ENCODE measurements at places on chromosomes 16 and 17. TPM values are rescaled to one million over a fixed set of nuclear protein-coding genes. Genes with fewer than 3 reads are reported as not detected.

The HID1 gene
- polyA plus RNA-seq = 26.6 TPM

The CCT6B gene
- polyA plus RNA-seq = 2.1 TPM

The KRTAP2-3 gene
- not detected for polyA plus RNA-seq

The CES2 gene
- polyA plus RNA-seq = 31.4 TPM

The NPIPB6 gene
- 2.7 TPM for polyA plus RNA-seq

The LGALS9B gene
- polyA plus RNA-seq = not detected

The TTYH2 gene
- 0.40 TPM for polyA plus RNA-seq

The HOXB3 gene
- polyA plus RNA-seq = not detected

The RNF222 gene
- polyA plus RNA-seq = not detected

The LITAF gene
- polyA plus RNA-seq = 0.31 TPM

The TBC1D10B gene
- 24.1 TPM for polyA plus RNA-seq

The TP53TG3 gene
- not detected for polyA plus RNA-seq

The CHST5 gene
- polyA plus RNA-seq = 2.7 TPM

The RFFL gene
- polyA plus RNA-seq = 6.6 TPM

The RAMP2 gene
- polyA plus RNA-seq = 0.96 TPM

The FAM222B gene
- polyA plus RNA-seq = 6.4 TPM

The RNU2-1 gene
- not detected for polyA plus RNA-seq

The HS3ST3A1 gene
- polyA plus RNA-seq = not detected

The NEUROD2 gene
- polyA plus RNA-seq = not detected

The PNMT gene
- polyA plus RNA-seq = not detected

The TBC1D3 gene
- not detected for polyA plus RNA-seq

The SCNN1G gene
- not detected for polyA plus RNA-seq

The KRTAP2-2 gene
- polyA plus RNA-seq = not detected

The GAS7 gene
- 30.9 TPM for polyA plus RNA-seq

The MYLK3 gene
- 0.07 TPM for polyA plus RNA-seq

The SHBG gene
- 3.2 TPM for polyA plus RNA-seq

The ENO3 gene
- polyA plus RNA-seq = 2.3 TPM

The PYY gene
- not detected for polyA plus RNA-seq

The SLFN11 gene
- not detected for polyA plus RNA-seq

The ABCA3 gene
- 30.7 TPM for polyA plus RNA-seq

The CASKIN2 gene
- polyA plus RNA-seq = 2.8 TPM

The DRC3 gene
- 1.3 TPM for polyA plus RNA-seq

The FBXW10B gene
- not detected for polyA plus RNA-seq

The ATP1B2 gene
- 3.2 TPM for polyA plus RNA-seq

The C16orf92 gene
- polyA plus RNA-seq = not detected

The IRX5 gene
- polyA plus RNA-seq = 0.14 TPM
